ENCODE measurements at places on chromosomes 1 and 21. TPM values are rescaled to one million over a fixed set of nuclear protein-coding genes. Genes with fewer than 3 reads are reported as not detected.

The KIF17 gene
- total RNA-seq = 10.2 TPM

The PRDM16 gene
- 1.6 TPM for total RNA-seq

The FAM131C gene
- 1.2 TPM for total RNA-seq

The WDTC1 gene
- total RNA-seq = 15.5 TPM

The MYOG gene
- total RNA-seq = under 0.01 TPM

The MATN1 gene
- total RNA-seq = 0.41 TPM

The TBCE gene
- 44.0 TPM for total RNA-seq

The MMP23B gene
- total RNA-seq = 0.82 TPM

The AGT gene
- 4.1 TPM for total RNA-seq

The DISP1 gene
- total RNA-seq = 9.0 TPM

The CD34 gene
- total RNA-seq = 0.82 TPM

DNA sequence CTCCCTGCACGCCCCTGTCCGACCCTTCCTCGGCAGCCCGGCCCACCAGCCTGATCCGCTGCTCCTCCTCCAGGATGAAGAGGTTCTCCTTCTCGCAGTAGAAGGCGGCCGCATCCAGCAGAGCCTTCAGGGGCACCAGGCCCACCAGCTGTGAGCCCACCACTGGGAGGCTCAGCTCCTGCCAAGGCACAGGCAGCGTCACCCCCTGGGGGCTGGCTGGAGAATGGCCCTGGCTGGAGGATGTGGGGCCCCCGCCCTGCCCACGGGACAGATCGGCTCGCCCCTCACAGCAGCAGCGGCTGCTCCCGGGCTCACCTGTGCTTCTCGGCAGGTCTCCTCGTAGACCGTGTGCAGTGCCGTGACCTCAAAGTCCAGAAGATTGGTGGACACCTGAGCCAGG lies 5.3 kb downstream of the FTCD start:
- no peak for DNase-seq

- no peak for DNase-seq
These were observed 112.8 kb downstream of the MRPS6 start for GRCh38 chr21:34186109-34186719.

DNA sequence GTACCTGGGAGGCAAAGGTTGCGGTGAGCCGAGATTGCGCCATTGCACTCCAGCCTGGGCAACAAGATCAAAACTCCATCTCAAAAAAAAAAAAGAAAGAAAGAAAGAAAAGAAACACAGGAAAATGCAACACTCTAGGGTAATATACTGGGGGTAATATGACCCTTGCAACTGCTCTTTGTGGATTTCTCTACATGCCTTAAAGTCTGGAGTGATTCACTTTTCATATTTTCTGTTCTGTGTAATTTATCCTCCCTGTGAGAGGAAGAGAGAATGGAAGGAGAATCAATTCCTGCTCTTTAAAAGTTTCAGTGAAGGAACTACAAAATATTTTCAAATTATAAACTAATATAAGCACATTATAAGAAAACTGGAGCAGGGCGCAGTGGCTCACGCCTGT lies 22.7 kb downstream of the RIT1 start:
- DNase-seq = no peak

DNA sequence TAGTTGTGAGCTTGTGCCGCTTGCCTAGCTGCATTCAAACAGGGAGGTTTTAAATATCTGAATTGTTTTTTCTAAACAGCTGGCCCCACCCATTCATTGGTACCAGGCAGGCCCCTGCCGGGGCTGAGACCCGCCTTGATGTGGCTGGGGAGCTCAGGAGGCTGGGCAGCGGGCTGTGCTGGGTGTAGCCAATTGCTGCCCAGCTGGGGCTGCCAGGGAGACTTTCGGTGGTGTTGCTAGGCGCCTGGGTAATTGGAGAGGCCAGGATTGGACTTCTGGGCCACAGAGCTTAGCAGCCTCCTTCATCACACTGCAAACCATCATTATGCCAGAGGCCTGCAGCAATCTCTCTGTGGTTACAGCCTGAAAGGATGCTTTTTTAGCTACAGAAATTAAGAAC lies 12.2 kb downstream of the RHBDL2 start:
- peak; percentile 57 for DNase-seq

GRCh38 chr1:85580872-85581801 lies 576 bp downstream of the CCN1 start:
- peak; percentile 54 for DNase-seq

- no peak for DNase-seq
These were observed 53.8 kb upstream of the LYPLAL1 start for GRCh38 chr1:219119839-219120238.

DNA sequence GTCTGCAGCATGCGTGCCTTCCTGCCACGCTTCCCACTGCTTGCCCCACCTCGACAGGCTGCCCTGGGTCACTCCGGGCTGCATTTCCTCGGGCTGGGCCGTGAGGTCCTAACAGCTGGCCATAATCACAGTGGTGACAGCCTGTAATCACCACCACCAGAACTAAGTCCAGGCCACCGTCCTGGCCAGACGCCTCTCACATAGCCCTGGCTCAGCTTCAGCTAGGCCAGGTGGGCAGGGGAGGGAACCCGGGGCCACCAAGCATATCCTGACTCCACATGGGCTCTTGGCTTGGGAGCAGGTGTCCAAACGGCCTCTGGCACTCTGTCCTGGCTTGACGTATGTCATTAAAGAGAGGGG lies 229.5 kb downstream of the TRABD2B start:
- DNase-seq = no peak

GRCh38 chr1:212614453-212615200 lies 6.1 kb downstream of the ATF3 start:
- DNase-seq = no peak

DNA sequence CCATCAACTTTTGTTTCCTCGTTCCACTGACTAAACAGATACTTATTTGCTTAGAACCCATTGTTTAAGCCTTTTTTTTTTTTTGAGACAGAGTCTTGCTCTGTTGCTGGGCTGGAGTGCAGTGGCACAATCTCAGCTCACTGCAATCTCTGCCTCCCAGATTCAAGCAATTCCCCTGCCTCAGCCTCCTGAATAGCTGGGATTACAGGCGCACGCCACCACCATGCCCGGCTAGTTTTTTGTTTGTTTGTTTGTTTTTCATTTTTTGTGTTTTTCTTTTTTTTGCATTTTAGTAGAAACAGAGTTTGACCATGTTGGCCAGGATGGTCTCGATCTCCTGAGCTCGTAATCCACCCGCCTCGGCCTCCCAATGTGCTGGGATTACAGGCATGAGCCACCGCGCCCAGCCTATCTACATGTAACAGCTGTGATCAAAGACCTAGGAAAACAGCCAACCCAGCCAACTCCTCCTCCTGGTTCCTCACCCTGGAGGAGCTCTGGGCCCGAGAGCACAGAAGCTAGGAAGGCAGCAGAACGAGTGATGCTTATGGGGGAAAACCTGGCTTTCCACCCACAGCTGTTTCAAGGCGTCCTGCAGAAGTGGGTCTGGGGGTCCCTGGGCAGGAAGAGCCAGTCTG lies 32.9 kb downstream of the KCNN3 start:
- DNase-seq = no peak

GRCh38 chr1:30818568-30819243 lies 61.1 kb upstream of the LAPTM5 start:
- no peak for DNase-seq

DNA sequence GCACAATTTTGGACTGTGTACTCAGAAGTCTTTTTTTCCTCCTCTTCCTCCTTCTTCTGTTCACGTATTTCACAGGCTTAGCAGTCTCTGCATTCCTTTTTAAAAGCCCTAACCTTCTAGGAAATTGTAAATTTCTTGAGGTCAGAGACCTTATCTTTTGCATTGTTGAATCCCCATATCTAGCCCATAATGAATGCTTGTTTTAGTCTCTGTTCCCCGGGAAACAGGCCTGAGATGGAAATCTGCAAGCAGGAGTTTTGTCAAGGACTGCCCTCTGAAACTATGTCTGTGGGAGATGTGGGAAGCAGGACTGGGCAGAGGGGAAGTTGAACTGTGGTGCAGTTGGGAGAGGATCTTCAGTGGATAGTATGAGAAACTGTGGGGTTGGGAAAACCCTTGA lies 272.2 kb upstream of the DAB1 start:
- DNase-seq = no peak

DNA sequence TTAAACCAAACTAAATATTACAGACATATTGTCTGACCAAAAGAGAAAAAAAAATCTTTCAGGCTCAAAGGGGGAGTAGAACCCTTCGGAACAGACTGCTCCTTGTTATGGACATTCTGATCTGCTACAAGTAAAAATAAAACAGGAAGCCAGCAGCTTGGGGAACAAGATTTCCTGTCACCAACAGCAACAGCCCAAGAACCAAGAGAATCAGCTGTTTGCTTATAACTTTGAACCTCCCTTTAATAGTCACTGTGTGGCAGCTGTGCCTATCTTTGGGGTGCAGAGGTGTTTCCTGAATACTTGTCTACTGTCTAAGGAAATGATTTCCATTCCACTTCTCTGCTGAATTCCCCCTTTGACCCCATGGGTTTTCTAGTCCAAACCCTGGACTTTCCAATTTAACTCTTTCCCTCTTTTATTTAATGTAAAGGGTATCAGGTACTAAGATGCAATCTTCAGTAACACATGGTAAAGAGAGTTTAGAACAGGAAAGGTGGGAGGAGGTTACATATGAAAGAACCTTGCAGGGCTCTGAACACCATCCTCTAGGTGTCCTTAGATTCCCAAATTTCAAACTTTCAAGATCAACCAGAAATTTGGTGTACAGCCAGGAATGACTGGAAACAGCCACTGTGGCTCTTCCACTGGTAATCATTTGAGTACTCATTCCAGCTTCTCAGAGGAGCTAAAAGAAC lies 38.6 kb downstream of the GPR3 start:
- DNase-seq = peak; percentile 40

GRCh38 chr1:192852001-192852947 lies 43.4 kb downstream of the RGS2 start:
- DNase-seq = no peak

DNA sequence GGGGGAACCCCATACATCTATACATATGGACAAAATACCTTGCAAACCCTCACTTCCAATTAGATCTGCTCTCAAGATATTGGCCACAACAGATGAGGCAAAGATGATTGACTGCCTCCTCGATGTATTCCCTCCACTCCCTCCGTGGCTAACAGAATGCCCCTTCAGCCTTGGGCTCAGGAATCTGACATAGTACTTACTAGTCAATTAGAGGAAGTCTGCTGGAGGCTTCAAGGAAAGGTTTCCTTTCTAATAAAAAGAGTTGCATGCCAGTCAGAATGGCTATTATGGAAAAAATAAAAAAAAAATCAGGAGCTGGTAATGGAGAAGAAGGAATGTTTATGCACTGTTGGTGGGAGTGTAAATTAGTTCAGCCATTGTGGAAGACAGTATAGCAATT lies 90.4 kb upstream of the VAV3 start:
- DNase-seq = no peak

- DNase-seq = no peak
These were observed 298.4 kb upstream of the SPAG17 start for GRCh38 chr1:118483245-118484006.

Measured in frontal cortex (tissue), 4 donors.